Colonic mucosa (tissue), 4 donors: ENCODE measurements at places on chromosomes 11 and 22. TPM values are rescaled to one million over a fixed set of nuclear protein-coding genes. Genes with fewer than 3 reads are reported as not detected.

Gene EED
- 28.3 TPM for total RNA-seq

Gene CHRM1
- 1.2 TPM for total RNA-seq

Gene CACNA1I
- total RNA-seq: 0.69 TPM

Gene WT1
- 0.32 TPM for total RNA-seq

Gene TEX12
- total RNA-seq: 0.42 TPM

Gene PYGM
- total RNA-seq: 1.6 TPM

Gene C1QTNF5
- 5.3 TPM for total RNA-seq

Gene MS4A7
- total RNA-seq: 3.3 TPM

Gene PIH1D2
- total RNA-seq: 1.0 TPM

Gene NLRP6
- 0.17 TPM for total RNA-seq

Gene A4GALT
- 8.7 TPM for total RNA-seq

Gene MS4A3
- not detected for total RNA-seq

- DNase-seq: no peak
Measured at GRCh38 chr11:9397746-9398680, 13.6 kb downstream of the IPO7 start.

- no peak for DNase-seq
Measured at GRCh38 chr11:11119917-11120316, 233.1 kb downstream of the CSNK2A3 start.

GRCh38 chr11:113247966-113248365 is 66.4 kb upstream of the TTC12 start:
- DNase-seq: no peak

- DNase-seq: no peak
Measured at GRCh38 chr22:37710675-37711074, 13.8 kb downstream of the TRIOBP start.

- DNase-seq: no peak
Measured at GRCh38 chr22:35457729-35458546, 58.0 kb downstream of the MCM5 start.

DNA sequence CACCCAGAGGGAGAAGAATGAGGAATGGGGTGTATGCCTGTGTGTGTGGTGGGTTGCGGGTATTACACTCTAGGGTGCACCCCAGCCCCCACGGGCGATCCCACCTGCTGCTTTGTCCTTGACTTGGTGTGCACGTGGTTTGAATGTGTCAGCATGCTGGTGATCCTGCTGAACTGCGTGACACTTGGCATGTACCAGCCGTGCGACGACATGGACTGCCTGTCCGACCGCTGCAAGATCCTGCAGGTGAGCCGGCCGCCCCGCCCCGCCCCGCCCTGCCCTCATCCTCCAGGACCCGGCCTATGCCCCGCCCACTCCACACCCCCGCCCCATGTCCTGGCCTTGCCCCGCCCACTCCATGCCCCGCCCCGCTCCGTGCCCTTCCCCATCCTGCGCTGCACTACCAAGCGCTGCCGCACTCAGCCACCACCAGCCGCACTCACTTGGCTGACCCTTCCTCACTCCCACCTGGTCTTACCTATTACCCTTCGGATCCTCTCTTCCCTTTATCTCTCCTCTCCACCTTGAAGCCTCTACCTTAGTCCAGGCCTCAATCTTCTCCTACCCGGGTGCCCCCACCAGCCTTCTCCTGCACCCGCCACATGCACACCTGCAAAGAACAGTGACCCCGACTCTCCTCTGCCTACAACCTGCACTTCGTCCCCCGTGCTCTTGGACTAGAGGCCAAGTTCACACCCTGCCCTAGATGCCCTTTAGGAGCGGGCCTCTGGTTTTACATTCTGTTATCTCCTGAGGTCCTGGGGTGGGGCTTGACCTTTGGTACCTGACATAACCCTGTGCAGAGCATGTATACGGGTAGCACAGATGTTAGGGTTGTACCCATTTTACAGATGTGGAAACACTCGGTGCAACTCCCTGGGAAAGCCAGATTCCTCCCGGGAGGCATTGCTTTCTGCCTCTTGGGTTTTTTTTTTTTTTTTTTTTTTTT is 27.7 kb downstream of the CACNA1I start:
- peak; percentile 92 for DNase-seq

DNA sequence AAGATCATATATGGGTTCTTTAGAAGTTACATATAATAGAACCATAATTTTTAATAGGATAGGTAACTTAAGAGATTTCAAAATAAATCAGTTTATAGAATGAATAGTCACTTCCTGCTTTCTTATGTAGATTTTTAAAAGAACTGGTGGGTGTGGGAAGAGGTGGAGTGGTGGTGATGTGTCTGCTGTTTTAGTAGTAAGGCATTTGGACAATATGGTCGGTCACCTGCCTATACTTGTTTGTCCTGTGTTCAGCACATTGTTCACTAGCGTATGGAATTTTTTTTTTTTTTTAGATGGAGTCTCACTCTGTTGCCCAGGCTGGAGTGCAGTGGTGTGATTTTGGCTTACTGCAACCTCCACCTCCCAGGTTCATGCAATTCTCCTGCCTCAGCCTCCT is 39.3 kb downstream of the CCDC81 start:
- no peak for DNase-seq

GRCh38 chr11:130609121-130610035 is 160.9 kb downstream of the ADAMTS15 start:
- peak; percentile 71 for DNase-seq

GRCh38 chr11:110072930-110073329 is 20.3 kb upstream of the ZC3H12C start:
- no peak for DNase-seq

DNA sequence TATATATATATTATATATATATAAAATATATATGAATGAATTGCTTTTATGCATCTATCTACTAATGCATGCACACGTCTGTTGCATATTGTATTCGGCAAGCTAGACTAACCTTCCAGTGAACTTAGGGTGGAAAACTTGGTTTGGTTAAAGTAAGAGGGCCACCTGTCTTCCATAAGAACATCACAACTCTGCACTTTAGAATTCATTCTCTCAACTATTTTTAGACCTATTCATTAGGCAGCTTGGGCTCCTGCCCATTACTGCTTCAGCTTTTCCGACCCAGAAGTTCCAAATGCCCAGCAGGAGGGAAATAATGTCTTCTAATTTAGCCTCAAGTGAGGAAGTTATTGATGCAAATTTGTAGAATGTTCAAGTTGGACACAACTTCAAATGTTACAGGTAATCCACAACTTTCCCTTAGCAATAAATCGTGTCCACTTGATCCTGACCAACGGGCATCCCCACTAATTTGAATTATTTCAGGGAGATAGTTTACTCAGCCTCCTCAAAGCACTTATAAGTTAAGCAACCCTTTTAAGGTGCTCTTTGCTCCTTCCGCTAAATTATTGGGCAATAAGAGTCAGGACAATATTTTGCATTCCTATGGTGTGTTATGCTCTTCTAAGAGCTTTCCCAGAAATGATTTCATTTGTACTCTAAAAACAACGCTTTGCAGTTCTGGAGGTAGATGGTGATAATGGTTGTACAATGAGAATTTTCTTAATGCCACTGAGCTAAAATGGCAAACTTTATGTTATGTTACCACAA is 132.3 kb downstream of the OPCML start:
- no peak for DNase-seq

DNA sequence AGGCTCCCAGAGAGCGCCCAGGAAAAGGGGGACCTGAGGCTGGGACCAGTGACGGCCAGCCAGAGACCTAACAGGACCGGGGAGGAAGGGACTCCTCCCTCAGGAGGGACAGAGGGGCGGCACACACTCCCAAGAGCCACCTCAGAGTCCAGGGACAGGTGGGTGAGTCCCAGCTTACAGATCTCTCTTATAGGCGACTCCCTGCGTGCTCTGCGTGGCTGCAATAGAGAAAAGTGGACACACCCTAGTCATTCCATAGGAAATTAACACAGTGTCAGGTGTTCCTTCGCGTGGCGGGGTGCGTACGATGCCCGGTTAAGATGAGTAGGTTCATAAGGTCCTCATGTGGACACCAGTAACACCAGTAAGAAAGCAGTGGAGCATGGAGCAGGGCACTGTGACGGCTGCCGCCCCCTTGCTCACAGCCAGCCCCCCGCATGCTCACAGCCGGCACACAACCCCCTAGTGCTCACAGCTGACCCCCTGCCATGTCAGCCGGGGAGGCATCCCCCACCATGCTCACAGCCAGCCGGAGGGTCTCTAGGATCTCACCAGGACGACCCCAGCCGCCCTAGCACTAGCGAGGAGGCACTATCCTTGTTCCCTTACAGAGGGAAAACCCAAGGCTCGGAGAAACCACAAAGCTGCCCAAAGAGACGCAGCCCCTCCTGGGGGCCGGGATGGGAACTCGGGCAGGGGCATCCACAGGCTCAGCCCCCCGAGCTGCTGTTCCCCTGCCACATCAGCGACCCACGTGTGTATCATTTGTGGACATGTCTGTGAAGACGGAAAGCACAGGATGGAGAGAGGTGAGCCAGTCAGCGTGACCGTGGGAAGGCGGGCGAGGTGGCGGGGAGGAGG is 426.8 kb downstream of the TBC1D22A start:
- DNase-seq: no peak

GRCh38 chr11:69360606-69361005 is 66.7 kb downstream of the MYEOV start:
- DNase-seq: peak; percentile 6

- no peak for DNase-seq
Measured at GRCh38 chr11:68651208-68651984, 32.9 kb upstream of the GAL start.

DNA sequence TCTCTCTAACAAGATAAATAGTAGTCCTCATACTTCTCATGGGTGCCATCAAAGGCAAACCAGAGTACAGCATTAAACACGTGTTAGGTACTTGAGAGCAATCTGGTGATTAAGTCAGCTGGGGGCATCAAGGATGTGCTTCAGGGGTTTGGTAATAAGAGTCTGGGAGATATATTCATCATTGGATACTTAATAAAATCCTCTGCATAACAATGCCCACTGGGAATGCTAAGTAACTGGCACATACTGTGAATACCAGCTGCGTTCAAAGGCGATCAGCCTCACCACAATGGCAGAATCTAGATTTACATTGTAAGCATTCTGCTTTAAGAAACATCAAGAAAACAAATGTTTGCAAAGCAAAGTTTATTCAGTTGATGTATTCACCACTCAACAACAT is 268.6 kb upstream of the PITPNB start:
- no peak for DNase-seq

GRCh38 chr11:65585396-65586246 is 9.8 kb downstream of the EHBP1L1 start:
- no peak for DNase-seq

- DNase-seq: no peak
Measured at GRCh38 chr11:47932544-47932943, 47.8 kb upstream of the PTPRJ start.

DNA sequence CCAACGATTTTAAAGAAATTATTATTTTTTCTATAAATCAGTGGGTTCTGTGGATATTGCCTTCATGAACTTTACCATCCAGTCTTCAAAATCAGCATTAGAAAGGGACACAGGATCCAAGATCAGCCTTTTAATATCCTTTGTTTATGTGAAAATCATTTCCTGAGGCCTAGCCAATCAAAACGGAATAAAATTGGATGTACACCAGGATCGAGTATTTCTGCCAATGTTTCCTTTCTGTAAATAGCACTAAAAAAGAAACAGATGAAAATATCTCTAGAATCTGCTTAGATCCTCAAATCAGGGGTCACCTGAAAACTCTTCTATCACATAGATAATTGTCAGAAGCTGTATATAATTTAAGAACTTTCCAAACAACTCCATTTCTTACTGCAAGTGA is 1598.5 kb downstream of the LRRC4C start:
- no peak for DNase-seq

- no peak for DNase-seq
Measured at GRCh38 chr11:68004551-68005335, 846 bp upstream of the UNC93B1 start.

DNA sequence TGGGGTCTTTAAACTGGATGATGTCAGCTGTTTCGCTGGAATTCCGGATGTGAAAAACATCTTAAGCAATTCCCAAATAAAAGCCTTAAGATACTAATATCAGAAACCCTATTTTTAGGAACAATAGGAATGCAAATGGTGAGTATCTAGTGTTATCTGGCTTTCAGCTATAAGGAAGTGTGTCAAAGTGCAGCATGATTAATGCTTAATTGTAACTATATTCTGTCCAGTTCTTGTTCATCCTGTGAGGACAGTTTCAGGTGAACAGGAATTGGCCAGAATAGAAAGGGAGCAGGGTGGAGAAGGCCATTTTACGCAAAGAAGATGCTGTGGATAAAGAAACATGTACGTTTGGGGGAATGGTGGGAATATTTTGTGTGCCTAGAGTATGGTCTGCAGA is 108.2 kb downstream of the RASSF10 start:
- DNase-seq: no peak

DNA sequence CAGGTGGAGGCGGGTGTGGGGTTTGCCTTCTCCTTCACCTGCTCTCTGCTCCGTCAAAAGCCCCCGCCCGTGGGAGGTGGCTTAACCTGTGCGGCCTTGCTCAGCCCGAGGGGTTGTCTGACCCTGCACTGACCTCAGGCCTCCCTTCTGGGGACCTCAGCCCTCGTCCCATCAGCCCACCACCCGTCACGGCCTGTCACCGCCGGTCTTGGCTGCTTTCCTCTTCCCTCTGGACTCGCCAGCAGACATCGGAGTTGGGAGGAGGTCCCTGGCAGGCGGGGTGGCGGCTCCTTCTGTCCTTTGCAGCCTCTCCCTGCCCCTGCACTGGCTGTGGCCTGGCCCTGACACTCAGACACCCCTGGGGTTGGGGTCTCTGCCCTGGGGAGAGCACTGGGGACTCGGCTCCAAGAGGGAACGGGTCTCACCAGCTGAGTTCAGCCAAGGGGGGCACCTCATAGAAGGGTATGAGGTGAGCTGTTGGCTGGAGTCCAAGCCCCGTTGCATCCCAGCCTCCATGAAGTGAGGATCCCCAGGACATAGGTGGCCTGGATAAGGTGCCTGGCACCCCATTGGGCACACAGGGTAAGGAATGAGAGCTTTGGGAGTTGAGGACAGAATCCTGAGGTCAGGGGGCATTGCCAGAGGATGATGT is 999.6 kb downstream of the BRD1 start:
- no peak for DNase-seq

DNA sequence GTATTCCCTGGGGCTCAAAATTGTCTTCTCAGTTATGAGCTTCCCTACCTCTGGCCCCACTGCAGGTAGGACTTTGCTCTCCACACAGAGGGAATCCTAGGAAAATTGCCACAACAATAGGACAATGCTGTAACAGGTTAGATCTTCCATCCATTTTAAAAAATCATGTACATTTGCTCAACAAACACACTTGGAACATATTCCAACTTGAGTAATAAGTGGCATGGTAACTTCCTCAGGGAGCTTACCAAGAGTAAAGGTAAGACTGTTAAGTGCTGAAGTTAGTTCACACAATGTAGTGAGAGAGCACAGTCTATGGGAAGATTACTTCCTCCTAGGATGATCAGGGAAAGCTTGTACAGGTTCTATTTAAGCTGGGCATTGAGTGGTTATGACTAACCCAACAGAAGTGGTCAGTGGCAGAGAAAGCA is 78.9 kb upstream of the BIRC3 start:
- no peak for DNase-seq

- DNase-seq: peak; percentile 85
Measured at GRCh38 chr22:36180038-36180880, 19.7 kb upstream of the APOL3 start.

GRCh38 chr11:42596576-42597145 is 715.1 kb upstream of the API5 start:
- DNase-seq: no peak

GRCh38 chr11:105618343-105618955 is 8.6 kb downstream of the GRIA4 start:
- DNase-seq: no peak

- DNase-seq: no peak
Measured at GRCh38 chr11:76176463-76176862, 29.8 kb downstream of the WNT11 start.

- no peak for DNase-seq
Measured at GRCh38 chr11:5923794-5924193, 18.3 kb upstream of the OR56A3 start.

GRCh38 chr11:58494101-58494500 is 13.8 kb downstream of the OR5B21 start:
- no peak for DNase-seq
